Activated effector memory CD4-positive, alpha-beta T cell treated with Interleukin-2 at 50 U/mL for 16 hours (primary cell): ENCODE measurements at places on chromosomes 16 and 17.

DNA sequence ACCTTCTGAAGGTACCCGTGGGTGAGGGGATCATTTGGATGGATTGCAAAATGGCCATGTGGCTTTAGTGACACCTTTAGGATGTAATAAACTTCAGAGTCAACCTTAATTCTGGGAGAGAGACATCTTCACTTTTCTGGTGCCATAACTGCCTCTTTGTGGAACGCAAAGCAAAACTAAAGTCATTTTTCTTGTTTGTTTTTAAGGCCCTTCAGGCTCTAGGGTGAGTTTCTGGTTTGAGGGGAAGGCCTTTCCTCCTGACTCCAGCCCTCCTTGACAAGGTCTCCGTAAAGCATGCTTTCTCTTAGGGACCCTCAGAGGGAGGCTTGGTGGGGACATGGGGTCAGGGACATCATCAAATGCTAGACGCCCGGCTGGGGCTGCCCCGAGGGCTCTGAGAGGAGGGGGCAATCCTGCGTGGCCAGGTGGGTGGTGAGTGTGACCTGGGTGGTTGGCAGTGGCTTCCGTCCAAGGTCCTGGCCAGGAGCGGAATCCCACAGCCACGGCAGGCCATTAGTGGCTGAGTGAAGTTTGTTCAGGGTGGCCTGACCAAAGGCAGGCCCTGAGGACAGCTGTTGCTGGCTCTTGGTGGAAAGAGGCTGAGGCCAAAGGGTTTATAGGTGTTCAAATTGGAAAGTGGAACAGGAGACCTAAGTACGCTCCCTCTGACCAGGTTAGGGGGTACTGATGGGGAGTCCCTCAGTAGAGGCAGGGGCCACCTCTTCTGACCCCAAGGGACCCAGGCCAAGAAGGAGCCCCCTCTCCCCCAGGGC is 112.2 kb downstream of the METRNL start:
- DNase-seq: no peak

- no peak for DNase-seq
These were observed 22.6 kb upstream of the MLKL start for GRCh38 chr16:74723256-74723655.

- no peak for DNase-seq
These were observed 611 bp downstream of the SMARCE1 start for GRCh38 chr17:40646791-40647623.

DNA sequence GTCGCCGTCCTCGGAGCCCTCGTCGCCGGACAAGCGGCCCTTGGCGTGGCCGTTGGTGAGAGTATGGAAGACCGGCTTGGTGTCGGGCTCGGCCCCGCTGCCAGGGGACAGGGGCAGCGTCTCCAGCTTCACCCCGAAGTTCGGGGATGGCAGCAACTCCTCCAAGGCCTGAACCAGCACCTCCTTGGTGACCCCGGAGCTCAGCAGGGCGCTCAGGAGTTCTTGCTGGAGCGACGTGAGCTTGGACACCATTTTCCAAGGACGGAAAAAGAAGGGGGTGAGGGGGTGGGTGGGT is 279 bp downstream of the HNF1B start:
- no peak for DNase-seq

GRCh38 chr17:21164620-21165019 is 37.9 kb downstream of the DHRS7B start:
- no peak for DNase-seq

GRCh38 chr17:2239882-2240430 is 63.6 kb downstream of the SMG6 start:
- DNase-seq: no peak

- no peak for DNase-seq
These were observed 89.4 kb downstream of the KIF2B start for GRCh38 chr17:53912117-53912516.

- DNase-seq: no peak
These were observed 47.2 kb downstream of the RGS9 start for GRCh38 chr17:65184235-65184959.

DNA sequence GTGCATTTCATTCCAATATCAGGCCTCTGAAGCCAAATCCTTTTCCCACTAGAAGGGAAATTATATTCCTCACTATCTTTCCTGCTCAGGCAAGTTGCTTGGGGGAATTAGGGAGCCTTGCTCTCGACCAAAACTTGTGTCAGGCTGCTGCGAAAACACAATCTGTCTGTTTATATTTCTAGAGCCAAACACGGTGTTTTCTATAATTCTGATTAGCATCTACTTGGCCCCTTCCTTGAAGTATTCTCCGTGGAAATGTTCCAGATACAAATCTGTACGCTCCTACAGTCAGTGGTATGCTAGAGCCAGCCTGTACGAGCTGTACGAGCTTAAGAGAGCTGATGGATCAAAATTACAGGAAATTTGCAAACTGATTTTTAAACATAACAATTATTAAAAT is 299.3 kb upstream of the SALL1 start:
- DNase-seq: no peak

DNA sequence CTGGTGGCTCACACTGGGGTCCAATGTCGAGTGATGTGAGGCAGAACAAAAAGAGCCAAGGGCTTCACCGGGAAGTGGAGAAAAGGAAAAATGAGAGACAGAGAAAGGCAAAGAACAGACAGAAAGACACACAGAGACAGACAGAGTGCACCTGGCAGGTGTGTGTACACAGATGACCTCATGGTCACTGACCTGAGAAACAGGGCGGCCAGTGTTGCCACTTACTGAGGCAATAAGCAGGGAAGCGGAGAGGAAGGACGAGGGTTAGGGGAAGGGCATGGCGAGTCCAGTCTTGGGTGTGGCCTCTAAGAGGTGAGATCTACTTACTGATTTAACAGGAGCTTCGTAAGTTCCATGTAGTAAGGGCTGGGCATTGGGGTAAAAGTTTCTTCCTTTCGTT is 7.5 kb downstream of the GINS2 start:
- no peak for DNase-seq
